Right forelimb (tissue), 1 donor: ENCODE measurements at places on chromosomes 4 and X.

- no peak for DNase-seq
Observed at GRCh38 chr4:41000356-41000755, 214.0 kb downstream of the APBB2 start.

DNA sequence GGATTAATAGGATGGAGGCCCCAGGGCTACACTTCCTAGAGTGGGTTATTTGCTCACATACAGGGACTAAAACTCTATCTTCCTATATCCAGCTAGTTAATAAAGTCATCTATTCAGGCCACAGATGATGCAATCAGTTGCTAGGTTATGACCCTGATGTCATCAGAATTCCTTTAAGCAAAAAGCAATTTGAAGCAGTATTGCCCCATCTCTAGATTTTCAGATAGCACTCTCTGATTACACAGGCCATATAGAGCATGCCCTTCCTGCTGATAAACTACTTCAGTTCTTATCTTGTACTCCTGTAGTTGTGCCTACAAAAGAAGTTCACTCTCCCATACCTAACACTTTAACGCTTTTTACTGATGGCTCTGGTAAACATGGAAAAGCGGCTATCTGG, 84.8 kb downstream of the TMEM144 start:
- DNase-seq = no peak

DNA sequence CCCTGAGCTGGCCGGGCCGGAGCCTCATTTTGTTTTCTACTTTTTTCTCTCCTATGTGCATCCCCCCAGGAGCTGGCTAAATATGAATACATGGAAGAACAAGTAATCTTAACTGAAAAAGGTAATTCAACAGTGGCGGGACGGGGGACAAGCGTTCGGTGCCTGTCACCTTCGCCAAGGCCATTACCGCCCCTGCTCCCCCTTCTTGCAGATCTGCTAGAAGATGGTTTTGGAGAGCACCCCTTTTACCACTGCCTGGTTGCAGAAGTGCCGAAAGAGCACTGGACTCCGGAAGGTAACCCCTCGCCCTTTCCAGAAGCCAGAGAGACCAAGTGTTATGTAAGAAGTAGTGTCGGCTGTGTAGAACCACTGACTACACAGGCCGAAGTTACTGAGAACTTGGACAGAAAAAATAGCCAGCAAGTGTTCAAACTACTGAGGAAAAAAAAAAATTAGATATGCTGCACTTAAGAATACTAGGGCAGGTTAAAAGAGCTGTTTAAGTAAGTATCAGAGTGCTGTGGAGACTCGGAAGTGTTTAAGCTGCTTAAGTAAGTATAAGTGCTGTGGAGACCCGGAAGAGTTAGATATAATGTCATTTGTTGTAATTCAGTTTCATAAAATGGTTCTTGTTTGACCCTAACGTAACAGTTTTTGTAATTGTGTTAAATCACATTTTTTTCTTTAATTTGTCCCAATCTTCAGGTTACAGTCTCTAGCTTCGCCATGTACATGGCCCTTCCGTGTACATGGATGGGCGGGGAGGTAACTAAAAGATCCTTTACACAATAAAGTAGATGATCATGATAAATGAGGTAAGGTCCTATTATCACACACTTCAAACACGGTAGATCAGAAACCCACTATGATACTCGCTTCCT, 856 bp downstream of the SAT1 start:
- no peak for DNase-seq

- DNase-seq = no peak
Observed at GRCh38 chr4:39521253-39521919, 5.9 kb downstream of the UGDH start.

- no peak for DNase-seq
Observed at GRCh38 chr4:159298502-159298901, 195.6 kb downstream of the RAPGEF2 start.

GRCh38 chr4:108730579-108730978, 32.3 kb downstream of the ETNPPL start:
- no peak for DNase-seq

DNA sequence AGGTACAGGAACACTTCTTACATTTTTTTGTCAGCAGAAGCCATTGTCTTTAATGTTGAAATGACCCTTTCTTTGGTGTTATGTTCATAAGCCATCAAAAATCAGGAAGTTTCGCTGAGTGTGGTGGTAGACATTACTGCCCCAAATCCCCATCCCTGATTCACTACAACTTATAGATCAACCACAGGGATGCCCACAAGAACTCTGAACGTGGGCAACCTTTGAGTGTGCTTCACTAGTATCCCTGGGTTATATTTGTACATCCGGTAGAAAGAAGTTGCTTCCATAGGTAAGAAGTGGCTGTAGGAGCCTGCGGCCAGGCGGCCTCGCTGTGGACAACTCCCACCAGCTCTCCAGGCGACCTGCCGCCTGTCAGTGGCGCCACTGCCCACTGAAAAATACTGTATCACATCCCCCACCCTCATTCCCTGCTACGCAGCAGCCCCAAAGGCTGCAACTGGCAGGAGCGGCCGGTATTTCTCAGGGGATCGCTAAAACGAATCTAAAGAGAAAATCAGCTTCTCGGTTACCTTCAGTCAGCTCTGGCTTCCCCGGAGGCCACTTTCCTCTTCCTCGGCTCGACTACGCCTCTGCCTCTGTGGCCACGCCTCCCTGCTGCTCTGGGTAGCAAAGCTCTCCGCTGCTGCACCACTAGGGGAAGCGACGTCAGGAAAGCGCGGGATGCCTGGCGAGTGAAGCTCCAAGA, 13.9 kb upstream of the ETDC start:
- DNase-seq = peak; percentile 60

DNA sequence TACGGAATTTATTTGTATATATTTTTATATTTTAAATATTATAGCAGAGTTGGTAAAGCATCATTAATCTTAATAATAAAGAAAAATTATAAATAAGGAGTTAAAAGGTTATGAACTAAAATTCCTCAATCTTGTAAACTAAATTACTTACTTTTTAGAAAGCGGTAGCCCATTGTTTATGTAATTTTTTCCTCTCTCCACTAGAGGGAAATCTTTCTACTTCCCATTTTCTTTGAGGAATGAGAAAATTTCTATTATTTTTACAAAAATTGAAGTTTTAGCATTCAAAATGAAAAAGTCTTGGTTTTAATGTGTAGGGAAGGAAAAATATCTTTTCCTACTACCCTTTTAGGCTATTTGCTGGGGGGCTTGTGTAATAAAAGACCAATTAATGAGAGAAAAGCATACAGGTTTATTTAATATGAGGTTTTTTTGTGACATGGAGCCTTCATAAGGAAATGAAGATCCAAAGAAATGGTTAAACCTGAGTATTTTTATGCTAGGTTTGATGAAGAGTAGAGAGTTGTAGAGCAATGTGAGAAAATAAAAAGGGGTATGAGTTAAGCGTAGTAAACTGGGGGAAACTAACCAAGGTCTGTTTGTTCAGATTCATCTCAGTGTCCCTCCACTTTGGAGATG, 68.7 kb upstream of the ADAD1 start:
- DNase-seq = no peak

- DNase-seq = no peak
Observed at GRCh38 chrX:34578237-34578636, 78.8 kb downstream of the TMEM47 start.

- no peak for DNase-seq
Observed at GRCh38 chr4:163694385-163694784, 199.9 kb downstream of the TMA16 start.

DNA sequence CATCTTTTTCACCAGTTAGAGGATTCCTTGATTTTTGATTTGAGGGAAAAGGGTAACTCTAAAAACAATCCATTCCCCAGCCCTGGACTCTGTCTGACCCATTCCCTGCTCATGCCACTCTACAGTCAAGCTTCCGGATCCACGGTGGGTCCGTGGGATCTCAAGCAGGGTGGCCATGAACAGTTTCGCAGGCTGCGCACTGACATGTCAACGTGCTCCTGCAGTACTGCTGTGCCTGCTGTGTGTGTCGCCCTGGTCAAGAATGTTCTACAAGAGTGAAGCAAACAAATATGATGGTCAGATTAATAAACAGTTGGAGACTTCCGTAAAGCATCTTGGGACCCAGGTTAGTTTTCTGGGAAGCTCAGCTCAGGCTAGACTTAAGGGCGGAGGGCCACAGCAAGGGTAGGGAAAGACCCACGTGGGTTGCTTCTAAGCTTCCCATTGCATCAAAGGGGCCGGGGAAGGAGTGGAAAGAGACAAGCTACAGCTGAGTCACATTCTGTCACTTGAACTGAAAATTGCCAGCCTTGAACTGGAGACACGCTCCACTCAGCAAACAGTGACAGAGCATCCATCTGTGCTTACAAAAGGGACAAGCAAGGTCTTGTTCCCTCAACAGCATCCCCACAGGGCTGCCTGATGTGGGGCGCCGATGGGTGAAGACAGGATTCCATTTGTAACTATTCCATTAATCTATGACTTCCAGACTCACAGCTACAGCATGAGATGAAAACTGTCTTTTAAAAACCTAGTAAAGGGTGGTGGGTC, 81.8 kb downstream of the MTMR1 start:
- no peak for DNase-seq

DNA sequence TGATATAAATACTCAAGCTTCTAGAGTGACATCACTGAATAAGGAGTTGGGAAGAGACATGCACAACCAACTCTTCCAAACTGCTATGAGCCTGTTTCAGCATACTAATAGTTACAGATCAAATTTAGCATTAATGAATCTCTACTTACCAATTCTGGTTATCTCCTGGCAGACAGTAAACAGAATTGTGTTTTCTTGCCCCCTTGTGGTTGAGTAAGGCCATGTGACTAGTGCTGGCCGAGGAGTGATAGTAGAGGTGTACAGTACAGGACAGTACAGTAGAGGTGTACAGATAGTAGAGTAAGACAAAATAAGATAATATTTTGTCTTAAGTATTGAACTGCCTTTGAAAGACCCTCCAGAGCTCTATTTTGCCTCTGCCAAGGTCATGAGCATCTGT, 681.4 kb downstream of the GABRG1 start:
- DNase-seq = no peak

- DNase-seq = no peak
Observed at GRCh38 chr4:1576961-1577821, 106.9 kb downstream of the FAM53A start.

- no peak for DNase-seq
Observed at GRCh38 chr4:150367326-150367725, 214.6 kb upstream of the MAB21L2 start.

DNA sequence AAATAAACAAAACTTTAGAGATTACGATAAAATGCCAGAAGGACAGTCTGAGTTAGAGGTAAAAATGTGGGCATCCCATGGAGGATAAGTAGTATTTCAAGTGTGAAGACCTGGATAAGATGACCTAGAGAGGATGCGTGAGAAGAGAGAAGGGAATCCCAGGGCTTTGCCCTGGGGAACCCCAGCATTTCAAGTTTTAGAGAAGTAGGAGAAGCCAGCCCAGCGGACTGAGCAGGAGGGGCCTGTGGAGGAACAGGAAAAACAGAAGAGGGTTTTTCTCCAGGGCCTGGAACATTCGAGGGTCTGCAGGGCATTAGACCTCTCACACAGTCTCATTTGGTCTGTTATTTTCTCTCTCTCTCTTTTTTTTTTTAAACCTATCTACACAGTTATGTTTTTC, 2.9 kb upstream of the CFP start:
- no peak for DNase-seq

GRCh38 chrX:133482056-133482952, 67.0 kb upstream of the GPC4 start:
- DNase-seq = no peak

- no peak for DNase-seq
Observed at GRCh38 chrX:97860226-97860625, 976.5 kb downstream of the RPA4 start.

DNA sequence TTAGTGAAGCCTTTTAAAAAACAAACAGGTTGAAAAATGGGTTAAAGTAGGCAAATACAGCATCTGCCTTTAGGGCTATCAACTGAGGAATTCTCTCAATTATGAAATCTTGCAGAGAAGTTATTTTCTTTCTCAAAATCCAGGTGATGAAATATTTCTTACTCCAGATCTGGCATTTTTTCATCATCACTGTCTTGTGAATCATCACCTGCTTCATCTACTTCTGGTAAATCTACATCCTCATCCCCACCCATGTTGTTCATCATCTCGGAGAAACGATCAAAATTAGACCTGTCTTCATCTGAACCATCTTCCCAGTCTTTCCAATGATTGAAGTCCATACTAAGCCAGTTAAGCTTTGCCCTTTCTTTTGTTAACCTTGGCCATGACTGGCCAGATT, 33.3 kb upstream of the HPF1 start:
- DNase-seq = no peak

GRCh38 chr4:176645246-176645960, 147.3 kb downstream of the VEGFC start:
- DNase-seq = no peak

DNA sequence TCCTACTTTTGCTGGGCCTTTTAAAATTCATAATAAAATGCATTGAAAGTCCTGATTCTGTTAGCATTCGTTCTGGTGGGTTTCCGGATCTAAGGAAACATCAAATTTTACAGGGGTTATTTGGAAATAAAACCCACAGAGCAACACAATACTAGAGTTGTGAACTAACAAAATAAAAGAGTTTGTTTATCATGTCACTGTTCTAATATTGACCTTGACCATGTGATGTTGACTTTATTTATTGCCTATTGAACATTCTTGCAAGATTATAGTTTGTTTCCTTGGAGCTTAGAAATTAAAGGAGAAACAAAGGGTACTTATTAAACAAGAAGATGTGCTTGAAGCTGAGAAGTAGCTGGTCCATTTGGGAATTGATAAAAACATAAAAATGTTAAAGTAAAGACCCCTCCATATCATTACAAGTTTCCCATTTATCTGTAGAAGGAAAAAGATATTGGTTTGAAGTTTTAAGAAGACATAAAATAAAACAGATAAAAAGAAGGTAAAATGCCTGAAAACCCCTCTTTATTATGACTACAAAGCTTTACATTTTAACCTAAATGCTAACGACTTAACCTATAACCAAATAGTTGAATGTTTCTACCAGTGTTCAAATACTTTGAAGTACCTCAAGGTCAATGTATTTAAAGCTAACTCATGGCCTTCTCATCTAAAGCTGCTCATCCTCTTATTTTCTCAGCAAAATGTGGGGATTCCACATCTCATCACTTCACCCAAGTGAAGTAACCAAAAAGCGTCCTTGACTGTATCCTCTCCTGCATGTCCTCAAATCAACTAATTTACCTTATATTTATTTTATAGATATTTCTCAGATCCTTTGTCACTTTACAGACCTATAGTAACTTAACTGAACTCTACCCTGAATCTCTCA, 179.6 kb downstream of the GASK1B start:
- DNase-seq = no peak

GRCh38 chr4:8898419-8898818, 26.8 kb upstream of the HMX1 start:
- peak; percentile 74 for DNase-seq

DNA sequence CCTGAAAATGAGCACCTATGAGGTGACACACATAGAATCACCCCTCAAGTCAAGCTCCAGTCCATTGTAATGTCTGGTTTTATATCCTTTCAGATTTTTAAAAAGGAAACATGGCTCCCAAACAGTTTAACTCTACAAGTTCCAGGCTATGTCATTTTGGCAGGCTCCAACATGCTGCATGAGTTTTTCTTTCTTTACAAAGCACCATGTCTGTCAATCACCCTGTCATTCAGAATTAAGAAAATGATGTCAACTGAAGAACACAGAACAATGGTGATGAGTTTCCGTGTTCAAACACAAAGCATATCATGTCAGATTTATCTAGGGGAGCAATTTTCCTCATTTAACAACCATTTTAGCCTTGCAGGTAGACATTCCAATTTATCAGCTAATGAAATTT, 106.5 kb downstream of the AMMECR1 start:
- no peak for DNase-seq

GRCh38 chr4:80452768-80453167, 117.2 kb downstream of the CFAP299 start:
- DNase-seq = no peak
